ENCODE measurements at places on chromosomes 5 and 9.

- DNase-seq, result no peak
Observed at GRCh38 chr5:109192027-109192426, 217.7 kb downstream of the PJA2 start.

DNA sequence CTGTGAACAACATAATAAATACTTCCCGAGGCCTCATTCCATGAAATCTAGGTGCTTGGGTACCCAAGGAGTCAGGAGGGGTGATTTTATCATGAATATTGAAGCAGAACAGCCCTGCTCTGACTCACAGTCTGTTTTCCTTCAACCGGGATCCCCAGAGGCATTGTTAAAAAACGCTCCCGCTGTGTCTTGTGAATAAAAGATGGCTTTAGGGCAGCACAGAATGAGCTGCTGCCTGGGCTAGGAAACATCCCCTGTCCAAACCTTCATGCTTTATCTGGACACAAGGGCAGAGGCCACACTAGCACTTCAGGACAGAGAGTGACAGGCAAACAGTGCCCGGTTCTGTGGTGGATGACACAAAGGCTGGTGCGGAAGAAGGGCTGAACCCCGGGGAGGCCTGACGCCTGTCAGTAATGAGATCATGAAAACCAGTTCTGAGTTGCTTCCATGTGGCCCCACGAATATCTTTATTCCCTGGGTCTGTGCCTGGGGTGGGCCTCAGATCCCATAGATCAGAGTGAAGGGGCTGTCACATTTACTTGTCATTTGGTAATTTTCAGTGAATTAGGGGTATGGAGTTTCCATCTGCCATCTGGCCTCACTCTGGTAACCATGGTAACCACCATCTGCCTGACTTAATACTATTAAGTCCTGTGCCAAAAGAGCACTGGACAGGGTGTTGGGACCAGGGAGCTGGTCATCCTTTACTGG lies 2.6 kb downstream of the IGFBPL1 start:
- no peak for DNase-seq

DNA sequence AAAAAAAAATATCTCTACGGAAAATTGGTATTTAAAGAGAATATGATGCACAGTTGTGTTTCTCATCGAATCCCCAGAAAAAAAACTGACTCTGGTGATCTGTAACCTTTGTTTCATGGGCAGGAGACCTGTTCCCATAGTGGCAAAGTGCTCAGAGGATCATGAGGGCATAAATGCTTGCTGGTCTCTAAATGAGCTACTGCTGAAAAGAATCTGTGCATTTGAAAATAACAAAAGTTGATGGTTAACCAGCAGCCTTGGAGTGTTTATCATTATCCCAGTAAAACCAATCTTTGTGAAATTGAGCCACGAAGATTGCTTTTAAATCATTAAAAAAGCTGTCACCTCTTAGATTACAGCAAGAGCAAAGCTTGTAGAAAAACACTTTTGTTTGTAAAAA lies 775.4 kb downstream of the MTRR start:
- DNase-seq, result no peak

DNA sequence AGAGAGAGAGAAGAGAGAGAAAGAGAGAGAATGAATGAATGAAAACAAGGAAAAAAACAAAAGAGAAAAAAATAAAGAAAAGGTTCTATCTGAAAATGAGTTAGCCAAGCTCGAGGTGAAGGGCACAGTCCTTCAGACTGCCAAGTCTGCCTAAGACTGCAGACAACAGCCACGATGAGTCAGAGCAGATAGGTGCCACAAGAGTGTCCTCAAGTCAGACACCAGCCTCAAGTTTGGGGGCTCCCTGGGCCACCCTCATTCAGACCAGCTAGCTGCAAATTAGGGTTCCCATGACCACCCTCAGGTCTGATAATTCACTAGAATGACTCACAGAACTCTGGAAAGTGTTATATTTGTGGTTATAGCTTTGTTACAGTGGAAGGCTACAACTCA lies 13.9 kb upstream of the HABP4 start:
- DNase-seq, result no peak

GRCh38 chr5:110476164-110476563 lies 250.3 kb downstream of the TMEM232 start:
- DNase-seq, result no peak

DNA sequence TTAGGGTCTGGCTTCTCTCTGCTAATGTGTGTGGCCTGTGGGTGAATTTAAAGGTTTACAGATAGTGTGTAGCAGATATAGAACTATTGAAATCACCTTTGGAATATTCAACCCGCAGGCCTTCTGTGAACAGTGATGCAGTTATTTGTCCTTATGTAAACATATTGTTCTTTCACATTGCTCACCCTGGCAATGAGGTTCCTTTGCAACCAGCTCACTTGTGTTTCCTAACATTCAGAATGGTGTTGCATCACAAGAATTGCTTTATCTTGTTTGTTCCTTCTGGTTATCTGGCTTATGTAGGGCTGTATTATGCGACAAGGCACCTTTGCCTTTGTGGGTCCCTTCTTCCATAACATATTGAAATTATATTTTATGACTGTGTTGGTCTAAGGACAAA lies 370.3 kb downstream of the NNT start:
- no peak for DNase-seq

- no peak for DNase-seq
Observed at GRCh38 chr5:152376886-152377285, 28.2 kb downstream of the NMUR2 start.

DNA sequence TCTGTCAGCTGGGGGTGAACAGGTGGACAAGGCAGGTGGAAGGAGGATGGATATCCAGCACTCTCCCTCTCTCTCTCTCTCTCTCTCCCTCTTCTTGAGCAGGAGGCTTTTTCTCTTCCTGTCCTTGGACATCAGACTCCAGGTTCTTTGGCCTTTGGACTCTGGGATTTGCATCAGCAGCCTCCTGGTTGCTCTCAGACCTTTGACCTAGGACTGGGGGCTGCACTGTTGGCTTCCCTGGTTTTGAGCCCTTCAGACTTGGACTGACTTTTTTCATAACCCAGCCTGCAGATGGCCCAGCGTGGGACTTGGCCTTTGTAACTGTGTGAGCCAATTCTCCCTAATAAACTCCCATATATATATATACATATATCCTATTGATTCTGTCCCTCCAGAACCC lies 35.0 kb upstream of the SEMA4D start:
- DNase-seq, result no peak

- DNase-seq, result no peak
Observed at GRCh38 chr5:39717176-39717897, 292.6 kb upstream of the DAB2 start.

DNA sequence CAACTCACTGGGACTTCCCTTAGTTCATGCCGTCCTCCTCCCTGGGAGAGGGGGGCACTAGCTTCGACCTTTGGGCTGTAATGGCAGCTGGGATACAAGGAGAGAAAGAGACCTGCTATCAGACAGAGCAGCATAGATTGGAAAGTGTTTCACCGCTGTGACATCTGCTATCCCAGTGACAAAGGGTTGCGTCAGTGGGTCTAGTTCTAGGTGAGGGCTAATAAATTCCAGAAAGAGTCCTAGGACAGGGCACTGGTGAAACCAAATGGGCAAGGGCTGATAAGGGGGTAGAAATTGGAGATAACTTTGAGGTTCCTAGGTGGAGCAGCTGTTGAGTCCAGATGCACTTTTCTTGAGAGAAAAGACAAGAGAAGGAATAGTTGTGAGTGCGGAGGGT lies 62.5 kb downstream of the RASGRF2 start:
- no peak for DNase-seq

DNA sequence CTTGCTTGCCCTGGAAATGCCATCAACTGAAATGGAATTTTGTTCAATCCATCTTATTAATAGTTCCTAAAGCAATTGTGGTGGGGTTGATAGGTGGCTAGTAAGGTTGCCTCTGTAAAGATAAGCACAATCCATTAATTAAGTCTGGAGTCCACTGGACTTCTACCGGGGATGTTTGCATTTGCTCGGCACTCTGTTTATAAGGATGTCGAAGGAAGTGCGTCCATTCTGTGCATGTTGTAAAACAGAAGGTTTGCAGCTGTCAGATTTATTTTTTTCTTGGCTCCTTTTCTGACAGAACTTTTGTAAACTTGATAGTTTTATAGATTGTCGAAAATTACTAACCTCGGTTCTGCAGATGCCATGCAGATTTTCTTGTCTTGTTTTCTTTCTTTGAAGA lies 12.8 kb upstream of the TNFAIP8 start:
- no peak for DNase-seq

GRCh38 chr9:88871669-88872068 lies 119.6 kb upstream of the S1PR3 start:
- DNase-seq, result no peak

DNA sequence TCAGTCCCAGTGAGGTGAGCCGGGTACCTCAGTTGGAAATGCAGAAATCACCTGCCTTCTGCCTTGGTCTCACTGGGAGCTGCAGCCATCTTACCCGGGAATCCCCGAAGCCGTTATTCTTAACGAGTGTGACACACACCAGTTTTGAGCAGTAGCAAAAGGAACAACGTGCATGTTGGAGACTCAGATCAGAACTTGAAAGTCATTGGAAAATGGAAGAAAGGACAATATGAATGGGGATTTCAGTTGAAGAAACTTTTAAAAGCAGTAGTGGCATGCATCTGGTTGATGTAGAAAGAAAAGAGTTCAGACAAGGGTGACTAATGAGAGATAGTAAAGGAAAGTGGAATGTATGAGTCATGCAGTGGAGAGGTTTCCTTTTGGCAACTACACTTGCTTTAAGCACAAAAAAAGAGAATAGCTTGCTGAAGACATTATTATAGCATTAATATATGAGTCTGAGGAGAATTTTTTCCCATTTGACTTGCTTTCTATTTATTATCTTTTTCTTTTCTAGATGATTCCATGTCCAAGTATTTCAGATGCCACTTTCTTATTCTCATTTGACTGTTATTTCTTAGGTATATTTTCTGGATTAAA lies 44.4 kb upstream of the ANKDD1B start:
- no peak for DNase-seq

DNA sequence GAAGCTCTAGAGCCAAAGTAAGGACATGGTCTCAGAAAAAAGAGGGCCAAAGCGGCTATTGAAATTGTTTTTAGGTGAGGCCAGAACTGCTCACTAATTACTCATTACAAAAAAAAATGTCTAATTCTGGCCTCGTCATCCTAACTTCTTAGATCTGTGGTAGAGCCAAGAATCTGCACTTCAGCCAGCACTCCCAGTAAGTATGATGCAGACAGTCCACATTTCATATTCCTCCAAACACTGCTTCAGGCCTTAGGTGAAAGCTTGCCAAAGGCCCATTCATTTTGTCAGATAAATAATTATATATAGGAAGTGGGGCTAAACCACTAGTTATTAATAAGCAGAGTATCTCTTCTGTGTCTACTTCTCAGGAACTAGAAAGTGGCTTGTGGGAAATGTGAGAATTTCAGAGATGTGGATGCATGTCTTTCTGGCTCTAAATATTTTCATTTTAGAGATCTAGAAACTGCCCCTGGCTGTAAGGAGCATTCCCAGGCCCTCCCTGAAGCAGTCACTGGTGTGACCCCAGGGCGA lies 554.0 kb downstream of the TLE4 start:
- no peak for DNase-seq

DNA sequence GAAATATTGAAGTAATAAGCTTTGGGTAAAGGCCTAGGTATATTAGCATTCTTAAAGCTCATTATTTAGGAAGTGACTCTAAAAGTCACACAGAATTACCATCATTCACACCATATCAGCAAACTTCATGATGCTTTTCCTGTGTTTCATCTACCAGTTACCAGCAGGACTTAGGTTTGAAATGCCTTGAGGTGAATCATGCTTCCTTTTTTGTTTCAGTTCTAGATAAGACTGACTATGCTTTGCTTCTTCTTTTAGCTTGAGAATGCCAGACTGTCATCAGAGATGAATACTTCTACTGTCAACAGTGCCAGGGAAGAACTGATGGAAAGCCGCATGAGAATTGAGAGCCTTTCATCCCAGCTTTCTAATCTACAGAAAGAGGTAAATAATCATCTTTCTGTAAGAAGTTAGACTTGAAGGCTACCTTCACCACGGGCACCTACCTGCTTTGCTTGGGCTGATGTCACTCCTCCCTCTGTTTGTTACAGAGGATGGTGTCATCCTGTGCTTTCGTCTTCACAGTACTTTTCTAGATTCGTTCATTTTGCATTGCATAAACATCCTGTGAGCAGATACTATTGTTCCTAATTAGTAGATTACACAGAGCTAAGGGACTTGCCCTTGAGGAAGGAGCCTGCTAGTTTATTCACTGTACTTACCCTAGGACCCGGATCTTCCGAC lies 34.7 kb downstream of the LMNB1 start:
- no peak for DNase-seq

- DNase-seq, result peak; percentile 2
Observed at GRCh38 chr9:113963017-113963620, 87.0 kb downstream of the ZNF618 start.

- no peak for DNase-seq
Observed at GRCh38 chr5:83472508-83473345, 1.2 kb downstream of the VCAN start.

DNA sequence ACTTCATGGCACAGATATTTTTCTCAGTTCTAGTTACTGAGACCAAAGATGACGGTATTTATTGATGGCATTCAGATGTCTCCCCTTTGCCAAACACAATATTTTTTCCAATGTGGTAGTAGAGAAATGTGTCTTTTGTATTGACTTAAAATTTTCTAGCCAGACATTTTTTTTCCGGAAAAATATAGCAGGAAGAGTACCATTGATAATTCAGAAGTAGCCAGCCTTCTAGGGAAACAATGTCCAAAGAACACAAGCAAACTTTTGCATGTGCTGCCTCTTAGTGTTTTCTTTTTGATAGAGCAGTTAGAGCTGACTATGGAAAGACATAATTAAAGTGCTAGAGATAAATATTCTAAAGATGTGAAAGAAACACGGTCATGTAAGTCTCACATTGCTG lies 231.4 kb downstream of the MARCHF11 start:
- DNase-seq, result no peak

GRCh38 chr9:129785866-129786265 lies 17.1 kb upstream of the TOR1B start:
- DNase-seq, result no peak

DNA sequence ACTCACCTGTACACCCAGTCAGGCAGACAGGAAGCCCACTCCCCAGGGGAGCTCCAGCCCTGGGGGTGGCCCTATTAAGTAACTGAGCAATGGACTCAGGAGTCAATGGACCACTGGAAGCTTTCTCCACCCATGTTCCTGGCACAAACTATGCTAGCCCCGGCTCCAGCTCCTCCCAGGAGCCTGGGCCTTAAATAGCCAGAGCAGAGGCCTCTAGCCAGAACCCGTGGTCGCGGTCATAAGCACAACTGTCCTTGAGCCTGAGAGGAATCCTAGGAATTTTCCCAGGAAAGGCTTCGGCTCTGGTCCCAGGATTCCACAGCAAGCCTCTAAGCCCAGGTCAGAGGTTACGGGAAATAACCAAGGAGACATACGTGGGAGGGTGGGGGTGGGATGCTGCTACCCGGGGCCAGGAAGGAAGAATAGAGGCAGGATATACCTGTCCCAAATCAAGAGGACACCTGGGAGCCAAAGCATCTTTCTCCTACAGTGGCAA lies 5.5 kb downstream of the SEPTIN8 start:
- no peak for DNase-seq

- DNase-seq, result no peak
Observed at GRCh38 chr9:121269642-121270254, 1.8 kb downstream of the GSN start.
